ENCODE measurements at places on chromosomes 2 and 18.
A peak's percentile ranks its signal among the peaks of the same experiment; 100 is the strongest.

- DNase-seq, result no peak
These were observed 60.9 kb downstream of the KCTD1 start for GRCh38 chr18:26487437-26487836.

DNA sequence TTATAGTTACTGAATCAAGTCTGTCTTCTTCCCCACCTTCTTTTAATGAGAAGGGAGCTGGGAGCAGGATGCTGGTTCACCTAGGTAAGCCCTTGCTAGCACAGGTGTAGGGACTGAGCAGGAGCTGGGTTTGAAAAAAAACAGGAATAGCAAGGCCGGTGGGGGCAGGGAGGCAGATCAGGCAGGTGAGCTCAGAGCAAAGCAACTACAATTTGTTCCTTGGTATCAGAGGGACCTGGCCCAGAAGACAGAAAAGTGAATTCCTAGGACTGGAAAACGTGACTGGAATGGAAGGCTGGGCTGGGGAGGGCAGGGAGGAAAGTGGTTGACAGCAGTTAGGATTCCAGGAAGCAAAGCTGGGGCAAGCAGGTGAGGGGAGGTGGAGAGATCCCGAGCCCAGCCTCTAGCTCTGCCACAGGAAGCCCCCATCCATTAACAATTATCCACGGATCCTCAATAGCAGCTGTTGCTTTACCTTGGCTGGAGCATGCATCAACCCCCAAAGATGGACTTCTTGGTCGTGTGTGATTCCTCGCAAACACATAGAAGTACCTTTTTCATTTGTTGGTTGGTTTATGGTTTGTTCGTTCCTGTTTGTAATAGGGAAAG is 118.4 kb downstream of the LNPK start:
- no peak for DNase-seq

DNA sequence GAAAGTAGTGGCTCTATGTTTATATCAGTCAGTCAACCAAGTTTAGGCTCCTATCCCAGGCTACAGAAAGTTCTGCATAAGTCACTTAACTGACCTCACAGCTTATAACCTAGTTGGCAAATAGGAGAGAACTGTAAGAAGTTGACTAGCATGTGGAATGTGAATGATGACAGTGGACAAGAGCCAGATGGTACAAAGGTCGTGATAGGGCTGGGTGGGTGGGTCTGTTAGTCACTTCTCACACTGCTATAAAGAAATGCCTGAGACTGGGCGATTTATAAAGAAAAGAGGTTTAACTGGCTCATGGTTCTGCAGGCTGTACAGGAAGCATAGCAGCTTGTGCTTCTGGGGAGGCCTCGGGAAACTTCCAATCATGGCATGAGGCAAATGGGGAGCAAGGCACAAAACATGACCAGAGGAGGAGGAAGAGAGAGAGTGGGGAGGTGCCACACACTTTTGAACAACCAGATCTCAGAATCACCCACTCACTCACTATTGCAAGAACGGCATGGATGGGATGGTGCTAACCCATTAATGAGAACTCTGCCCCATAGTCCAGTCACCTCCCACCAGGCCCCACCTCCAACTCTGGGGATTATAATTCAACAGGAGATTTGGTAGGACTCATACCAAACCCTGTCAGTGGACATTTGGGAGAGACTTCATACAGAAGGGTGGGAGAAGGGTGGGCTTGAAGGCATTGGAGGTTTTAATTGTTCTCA is 68.8 kb downstream of the LTBP1 start:
- DNase-seq, result no peak

- peak; percentile 54 for DNase-seq
These were observed 24.3 kb downstream of the TMEM237 start for GRCh38 chr2:201618744-201619662.

GRCh38 chr2:118177318-118177717 is 89.0 kb downstream of the INSIG2 start:
- DNase-seq, result no peak

DNA sequence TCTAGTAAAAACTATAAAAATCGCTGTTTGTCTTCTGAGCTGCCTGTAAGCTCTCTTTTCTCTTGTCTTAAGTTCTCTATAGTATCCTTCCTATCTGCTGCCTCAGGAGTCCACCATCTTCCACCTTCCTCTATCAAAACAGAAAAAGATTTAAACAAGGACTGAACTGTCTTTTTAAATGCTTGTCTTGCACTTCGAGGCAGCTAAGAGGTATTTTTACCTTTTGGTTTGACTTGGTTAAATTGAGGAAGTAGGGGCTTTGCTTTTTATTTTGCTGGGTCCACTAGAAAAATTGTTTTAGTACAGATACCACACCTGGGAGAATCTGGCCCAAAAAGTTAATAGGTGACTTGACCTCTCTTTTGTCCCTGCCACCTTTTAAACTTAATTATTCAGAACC is 12.2 kb downstream of the SESTD1 start:
- DNase-seq, result no peak

DNA sequence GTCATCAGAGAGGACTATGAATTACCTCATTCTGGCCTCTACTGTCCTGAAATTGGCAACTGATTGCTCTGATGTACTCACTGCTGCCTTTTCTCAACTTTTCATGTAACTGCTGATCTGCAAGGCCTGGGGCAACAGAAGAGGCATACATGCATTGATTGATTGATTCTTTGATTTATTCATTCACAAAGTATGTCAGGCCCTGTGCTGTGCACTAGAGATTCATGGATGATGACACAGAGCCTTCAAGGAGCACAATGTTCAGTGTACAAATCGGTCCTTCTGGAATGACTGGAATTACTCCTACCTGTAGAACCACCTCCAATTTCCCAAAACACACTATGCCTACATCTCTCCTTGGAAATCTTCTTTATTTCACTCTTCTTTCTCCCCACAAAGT is 111.3 kb downstream of the LRATD1 start:
- DNase-seq, result no peak

- DNase-seq, result no peak
These were observed 306.9 kb downstream of the GULP1 start for GRCh38 chr2:188598551-188598950.

- no peak for DNase-seq
These were observed 2.3 kb downstream of the DCAF17 start for GRCh38 chr2:171436307-171436706.

GRCh38 chr2:177660742-177661141 is 268.2 kb downstream of the AGPS start:
- no peak for DNase-seq

GRCh38 chr18:44536046-44536445 is 144.6 kb upstream of the SETBP1 start:
- no peak for DNase-seq

DNA sequence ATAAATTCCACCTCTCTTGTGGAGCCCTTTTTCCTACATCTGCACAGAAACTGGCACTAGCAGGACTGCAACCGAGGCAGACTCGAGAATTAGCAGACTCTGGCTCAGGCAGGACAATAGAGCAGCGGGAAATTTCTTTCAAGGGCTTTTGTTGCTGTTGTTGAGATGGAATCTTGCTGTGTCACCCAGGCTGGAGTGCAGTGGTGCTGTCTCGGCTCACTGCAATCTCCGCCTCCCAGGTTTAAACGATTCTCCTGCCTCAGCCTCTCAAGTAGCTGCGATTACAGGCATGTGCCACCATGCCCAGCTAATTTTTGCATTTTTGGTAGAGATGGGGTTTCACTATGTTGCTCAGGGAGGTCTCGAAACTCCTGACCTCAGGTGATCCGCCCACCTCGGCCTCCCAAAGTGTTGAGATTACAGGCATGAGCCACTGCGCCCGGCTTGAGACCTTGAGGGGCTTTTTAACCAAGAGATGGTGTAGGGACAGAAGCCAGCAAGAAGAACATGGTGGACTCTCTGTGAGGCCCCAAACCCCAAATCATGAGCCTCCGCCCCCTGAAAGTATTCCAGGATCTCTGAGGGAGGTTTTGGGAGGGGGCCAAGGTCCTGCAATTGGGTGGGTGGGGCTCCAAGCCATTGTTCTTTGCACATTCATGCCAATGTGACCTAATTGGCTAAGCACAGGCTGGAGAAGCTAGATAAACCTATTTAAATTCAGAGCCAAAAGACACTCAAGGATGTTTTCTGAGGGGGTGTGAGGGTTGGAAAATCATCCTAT is 68.4 kb upstream of the MSH2 start:
- DNase-seq, result peak; percentile 33

DNA sequence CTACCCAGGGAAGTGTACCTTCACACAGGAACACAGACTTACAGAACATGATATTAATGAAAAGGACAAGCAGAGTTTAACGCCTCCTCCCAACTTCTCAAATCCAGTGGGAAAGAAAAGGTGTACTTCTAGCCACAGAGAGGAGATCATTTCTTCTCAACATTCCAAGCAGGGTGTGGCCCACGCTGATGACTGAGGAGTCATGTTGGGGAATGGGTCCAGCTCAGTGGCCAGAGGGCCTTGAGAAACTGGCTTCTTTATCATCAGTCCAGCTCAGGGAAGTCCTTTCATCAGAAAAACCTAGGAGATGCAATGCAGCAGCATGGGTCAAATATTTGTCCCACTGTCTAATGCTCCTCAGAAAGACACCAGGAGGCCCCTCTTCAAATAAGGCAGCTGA is 63.0 kb downstream of the RBM43 start:
- DNase-seq, result no peak

- DNase-seq, result no peak
These were observed 220.1 kb upstream of the NXPH2 start for GRCh38 chr2:139000131-139000785.

DNA sequence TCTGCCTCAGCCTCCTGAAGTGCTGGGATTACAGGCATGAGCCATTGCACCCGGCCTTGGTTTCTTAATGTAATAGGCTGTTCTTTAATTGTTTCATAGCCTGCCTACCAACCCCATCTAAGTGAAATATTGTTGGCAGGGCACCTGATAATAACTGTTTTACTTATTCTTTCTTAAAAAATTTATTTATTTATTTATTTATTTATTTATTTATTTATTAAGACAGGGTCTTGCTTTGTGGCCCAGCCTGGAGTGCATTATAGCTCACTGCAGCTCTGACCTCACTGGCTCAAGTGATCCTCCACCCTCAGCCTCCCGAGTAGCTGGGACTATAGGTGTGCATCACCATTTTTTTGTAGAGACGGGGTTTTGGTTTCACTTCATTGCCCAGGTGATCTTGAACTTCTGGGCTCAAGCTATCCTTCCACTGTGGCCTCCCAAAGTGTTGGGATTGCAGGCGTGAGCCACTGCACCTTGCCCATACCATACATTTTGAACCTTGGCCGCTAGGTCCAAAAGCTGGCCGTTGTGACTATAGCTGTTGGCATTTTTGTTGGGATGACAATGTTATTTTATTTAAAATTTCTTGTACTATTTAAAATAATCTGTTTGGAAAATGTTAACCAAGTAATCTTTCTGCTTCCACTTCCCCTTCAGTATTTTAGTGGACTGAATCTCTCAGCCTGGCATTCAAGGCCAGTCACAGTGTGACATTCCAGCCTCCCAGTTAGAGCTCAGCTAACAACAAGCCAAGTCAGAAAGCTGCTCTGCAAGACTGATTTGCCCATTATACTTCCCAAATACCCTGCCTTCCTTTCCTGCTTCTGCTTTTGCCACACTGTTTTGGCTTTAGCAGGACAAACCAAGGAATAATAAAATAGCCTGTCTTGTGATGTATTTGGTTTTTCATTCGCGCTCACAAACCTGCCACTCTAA is 52.4 kb downstream of the BABAM2 start:
- DNase-seq, result no peak

GRCh38 chr2:37342591-37343220 is 1.7 kb upstream of the QPCT start:
- DNase-seq, result no peak

GRCh38 chr18:32019251-32019948 is 775 bp downstream of the RNF125 start:
- DNase-seq, result peak; percentile 50

DNA sequence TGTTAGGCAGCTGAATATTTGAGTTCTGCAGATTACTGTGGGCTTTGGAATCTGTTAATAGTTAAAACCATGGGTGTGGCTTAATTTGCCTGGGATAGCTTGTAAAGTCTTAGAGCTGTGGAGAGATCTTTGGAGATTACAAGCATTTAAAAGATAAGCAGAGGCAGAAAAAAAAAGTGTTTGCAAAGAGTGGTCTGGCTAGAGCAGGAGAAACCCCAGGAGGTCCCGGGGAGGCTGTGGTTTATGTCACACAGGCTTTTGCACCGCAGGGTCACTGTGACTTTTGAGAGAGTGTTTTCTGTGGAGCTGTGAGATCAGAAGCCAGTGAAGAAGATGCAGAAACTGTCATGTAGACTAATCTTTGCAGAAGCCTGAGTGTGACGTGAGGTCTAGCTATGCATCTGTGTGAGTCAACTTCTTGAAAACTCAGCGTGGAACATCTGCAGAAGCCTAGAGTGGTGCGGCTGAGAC is 49.0 kb downstream of the SETBP1 start:
- no peak for DNase-seq

GRCh38 chr2:109517118-109517889 is 96.5 kb downstream of the SEPTIN10 start:
- DNase-seq, result no peak

DNA sequence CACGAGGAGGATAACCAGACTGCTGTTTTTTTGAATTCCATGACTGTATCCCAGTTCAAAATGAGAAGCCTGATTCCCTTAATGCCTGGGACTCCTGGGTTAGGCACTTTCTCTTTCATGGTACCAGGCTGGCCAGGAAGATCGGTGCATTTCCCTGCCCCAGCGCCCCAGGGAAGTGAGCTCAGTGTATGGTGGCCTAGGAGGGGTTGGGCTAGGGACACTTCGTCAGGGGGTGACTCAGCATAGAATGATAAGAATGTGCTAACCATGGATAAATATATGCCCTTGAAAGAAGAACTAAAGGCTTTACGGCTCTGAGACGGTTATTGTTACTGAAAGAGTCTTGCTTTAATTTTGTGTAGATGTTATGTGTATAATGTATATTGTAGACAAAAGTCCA is 27.5 kb upstream of the FAM237A start:
- DNase-seq, result no peak

- DNase-seq, result no peak
These were observed 44.3 kb upstream of the MRPL33 start for GRCh38 chr2:27727257-27727656.

- no peak for DNase-seq
These were observed 61.9 kb downstream of the LHCGR start for GRCh38 chr2:48693645-48694044.

DNA sequence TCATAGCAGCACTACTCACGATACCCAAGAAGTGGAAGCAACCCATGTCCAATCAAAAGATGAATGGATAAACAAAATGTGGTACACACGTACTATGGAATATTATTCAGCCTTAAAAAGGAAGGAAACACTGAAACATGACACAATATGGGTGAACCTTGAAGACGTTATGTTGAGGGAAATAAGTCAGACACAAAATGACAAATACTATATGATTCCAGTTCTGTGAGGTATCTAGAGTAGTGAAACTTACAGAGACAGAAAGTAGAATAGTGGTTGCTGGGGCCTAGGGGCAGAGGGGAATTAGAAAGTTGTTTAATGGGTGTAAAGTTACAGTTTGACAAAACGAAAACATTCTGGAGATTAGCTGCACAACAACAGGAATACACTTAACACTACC is 24.7 kb downstream of the TLK1 start:
- no peak for DNase-seq

GRCh38 chr2:152097290-152097800 is 1.5 kb downstream of the CACNB4 start:
- no peak for DNase-seq

DNA sequence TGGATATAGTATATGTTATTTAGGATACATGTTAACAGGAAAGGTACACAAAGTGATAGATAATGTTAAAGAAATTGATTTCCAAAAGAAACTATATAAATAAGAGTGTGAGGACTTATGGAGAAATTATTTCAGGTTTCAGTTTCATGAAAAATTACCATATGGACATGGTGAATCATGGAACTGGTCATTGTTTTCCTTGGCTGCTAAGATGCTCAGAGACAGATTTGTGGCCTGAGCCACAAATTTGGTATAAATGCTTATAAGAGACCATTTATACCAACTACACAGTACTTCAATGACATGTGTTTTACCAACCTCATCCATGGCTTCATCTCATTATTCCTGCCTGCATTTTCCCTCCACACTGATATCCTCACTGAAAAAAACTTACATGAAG is 188.1 kb downstream of the FMNL2 start:
- DNase-seq, result no peak
